AG04449 (cell line): ENCODE measurements at places on chromosomes 6 and 20.

- peak; percentile 45 for DNase-seq
Observed at GRCh38 chr6:105174512-105174911, 5.3 kb downstream of the POPDC3 start.

DNA sequence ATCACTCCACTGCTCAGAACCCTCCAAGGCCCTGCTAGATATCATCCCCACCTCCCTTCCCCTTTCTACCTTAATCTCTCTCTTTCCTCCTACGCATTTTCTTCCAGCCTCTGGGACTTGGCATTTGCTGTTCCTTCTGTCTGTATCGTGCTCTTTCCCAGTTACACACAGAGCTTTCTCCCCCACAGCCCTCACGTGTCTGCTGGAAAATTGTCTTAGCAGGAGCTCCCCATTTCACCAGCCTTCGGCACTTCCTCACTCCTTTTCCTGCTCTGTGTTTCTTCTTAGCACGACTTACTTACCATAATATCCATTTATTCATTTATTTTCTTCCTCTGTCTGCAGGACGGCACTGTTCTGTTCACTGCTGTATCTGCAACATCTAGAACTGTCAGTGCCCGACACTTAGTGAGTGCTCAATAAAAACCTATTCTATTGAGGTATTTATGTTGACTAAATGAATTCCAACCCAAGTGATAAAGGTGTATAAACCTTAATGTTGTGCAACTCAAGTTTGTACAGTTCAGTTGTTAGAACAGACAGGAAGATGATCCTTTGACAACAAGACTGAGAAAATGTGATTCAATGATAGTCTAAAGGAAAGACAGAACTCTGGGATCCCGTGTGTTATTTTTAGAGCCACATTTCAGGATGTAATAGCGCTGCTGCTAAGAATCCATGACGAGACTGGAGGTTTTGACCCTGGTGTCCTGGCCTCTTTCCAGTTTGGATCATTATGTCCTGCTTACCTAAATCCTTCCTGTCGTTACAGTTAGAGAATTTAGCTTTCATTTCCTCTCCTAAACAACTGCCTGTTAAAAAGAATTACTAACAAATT, 170.1 kb upstream of the LAMP5 start:
- DNase-seq = no peak

DNA sequence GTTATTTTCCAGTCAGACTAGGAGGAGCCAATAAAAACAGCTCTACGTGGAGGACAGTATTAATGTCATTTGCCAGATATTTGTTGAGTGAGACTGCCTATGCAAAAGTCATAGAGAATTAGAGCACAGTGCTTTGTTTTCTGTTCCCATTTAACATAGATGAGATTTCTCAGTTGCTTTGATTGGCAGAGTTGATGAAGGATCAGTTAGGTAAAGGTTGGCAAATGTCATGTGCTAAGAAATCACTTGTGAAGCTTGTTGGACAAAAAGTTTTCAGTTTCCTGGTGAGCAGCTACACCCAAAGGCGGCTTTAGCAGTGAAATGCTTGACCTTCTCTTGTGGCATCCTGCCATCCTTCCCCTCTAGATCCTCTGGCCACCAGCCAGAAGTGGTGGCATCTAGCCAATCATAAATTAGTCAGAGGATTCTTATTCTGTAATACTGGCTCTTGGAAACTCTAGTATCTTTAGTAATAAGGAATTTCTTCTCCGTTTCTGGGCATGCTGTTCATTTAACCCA, 37.0 kb downstream of the BCKDHB start:
- peak; percentile 54 for DNase-seq

DNA sequence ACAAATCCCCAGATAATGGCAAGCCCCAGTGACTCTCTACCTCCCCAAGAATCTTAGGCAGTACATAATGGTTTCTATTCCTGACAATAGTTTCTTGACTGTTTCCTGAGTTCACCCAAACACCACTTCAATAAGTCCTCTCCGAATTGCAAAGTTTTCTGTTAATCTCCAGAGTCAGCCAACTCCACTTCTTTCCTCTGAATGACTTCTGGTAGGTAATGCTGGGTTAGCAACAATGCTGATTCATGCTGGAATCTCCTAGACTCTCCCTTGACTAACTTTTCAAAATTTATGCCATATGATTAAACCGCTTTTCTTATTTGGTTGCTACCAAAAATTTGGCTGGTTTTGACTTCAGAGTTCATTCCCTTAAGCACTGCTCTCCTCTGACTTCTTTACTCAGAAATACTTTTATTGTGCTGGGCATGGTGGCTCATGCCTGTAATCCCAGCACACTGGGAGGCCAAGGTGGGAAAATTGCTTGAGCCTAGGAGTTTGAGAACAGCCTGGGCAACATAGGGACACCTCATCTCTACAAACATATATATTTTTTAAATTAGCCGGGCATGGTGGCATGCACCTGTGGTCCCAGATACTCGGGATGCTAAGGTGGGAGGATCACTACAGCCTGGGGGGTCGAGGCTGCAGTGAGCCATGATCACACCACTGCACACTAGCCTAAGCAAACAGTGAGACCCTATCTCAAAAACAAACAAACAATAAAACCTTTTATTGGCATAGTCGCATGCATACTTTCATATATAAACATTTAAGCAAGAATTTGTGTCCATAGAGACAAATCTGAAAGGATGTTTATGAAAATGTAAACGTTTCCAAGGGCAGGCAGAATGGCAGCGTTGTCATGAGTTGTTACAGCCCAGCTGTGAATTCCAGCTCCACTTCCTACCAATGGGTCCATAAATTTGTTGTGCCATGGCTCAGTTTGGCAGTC, 249.3 kb upstream of the PLN start:
- DNase-seq = no peak

DNA sequence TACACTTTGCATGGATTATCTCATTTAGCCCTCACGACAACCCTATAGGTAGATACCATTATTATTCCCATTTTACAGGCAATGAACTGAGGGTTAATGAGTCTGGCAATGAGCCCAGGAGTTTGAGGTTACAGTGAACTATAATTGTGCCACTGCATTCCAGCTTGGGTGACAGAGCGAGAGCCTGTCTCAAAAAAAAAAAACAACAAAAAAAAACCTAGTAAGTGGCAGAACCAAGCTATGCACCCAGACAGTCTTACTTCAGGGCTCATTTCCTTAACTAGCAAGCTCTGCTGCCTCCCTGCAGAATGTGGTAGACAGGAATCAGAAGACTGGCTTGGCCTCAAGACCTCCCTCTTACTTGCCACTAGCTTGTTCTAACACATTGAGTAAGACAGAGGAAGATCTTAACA, 71.9 kb upstream of the RREB1 start:
- no peak for DNase-seq

DNA sequence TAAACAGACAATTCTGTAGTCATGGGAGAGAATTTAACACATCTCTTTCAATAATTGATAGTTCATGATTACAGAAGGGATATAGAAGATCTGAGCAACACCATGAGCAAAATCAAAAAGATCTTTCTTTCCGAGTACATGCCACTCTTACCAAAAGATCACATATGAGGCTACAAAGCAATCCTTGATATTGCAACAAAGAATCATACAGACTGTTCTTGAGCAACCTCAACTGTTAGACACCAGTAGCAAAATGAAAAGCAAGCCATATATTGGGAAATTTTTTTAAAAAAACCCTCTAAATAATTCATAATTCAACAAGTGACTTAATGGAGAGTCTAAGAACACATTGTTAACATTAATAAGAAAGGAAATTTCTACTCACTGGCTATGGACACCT, 3.6 kb upstream of the CD83 start:
- DNase-seq = no peak

DNA sequence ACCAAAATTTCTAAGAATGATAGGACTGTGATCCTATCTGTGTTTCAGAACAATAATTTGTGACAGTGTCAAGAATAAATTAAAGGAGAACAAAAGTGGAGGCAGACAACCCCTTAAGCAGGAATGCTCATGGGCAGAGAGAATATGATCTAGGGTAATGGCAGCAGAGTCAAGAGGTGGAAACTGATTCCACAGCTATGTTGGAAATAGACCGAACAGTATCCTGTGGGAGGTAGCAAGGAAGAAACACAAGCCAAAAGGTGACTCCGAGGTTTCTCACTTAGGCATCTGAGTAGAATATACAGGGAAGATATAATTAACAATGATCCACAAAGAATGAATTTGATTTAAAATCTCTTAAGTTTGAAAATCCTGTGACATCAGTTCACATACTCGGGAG, 100.5 kb downstream of the NRSN1 start:
- DNase-seq = no peak

GRCh38 chr6:30544666-30545272, 11.5 kb downstream of the GNL1 start:
- no peak for DNase-seq

- no peak for DNase-seq
Observed at GRCh38 chr6:41974281-41974825, 32.7 kb upstream of the CCND3 start.

GRCh38 chr6:154167126-154167525, 128.1 kb downstream of the OPRM1 start:
- DNase-seq = no peak

- DNase-seq = no peak
Observed at GRCh38 chr6:169589699-169590257, 112.1 kb downstream of the WDR27 start.

DNA sequence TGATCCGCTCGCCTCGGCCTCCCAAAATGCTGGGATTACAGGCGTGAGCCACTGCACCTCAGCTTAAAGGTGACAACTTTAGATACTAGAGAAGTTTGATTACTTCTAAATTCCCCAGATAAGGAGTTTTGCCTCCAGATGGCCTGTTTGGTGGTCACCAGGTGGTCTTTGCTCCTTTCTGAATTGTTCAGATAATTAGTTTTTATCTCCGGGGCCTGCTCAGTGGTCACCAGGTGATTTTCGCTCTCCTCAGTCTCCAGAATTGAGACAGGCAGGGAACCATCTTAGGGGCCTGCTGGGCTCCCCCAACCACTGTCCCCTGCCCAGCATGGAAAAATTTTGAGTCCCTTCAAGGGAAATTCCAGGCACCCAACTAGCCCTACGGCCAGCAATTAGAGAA, 62.6 kb downstream of the GPR6 start:
- no peak for DNase-seq

- no peak for DNase-seq
Observed at GRCh38 chr6:161882196-161882765, 608.4 kb upstream of the AGPAT4 start.

DNA sequence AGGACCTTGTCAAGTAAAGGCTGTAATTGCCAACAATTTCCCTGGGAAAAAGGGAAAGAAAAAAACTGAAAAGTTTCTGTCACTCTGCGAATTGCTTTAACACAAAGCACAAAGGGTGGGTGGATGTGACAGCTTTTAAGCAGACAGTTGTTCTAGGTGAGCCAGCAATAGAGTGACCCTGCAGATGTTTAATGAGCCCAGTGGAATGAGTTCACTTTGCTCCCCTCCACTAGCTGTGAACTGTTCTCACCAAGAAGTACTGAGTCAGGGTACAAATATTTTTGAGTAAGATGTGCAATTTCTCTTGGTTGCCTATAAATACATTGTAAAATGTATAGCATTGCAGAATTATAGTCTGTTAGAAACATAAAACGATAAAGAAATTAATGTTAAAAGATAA, 26.2 kb upstream of the LRRC1 start:
- no peak for DNase-seq

- no peak for DNase-seq
Observed at GRCh38 chr6:31473780-31474761, 23.9 kb upstream of the MICB start.

GRCh38 chr20:46541229-46541935, 9.1 kb downstream of the OCSTAMP start:
- no peak for DNase-seq

DNA sequence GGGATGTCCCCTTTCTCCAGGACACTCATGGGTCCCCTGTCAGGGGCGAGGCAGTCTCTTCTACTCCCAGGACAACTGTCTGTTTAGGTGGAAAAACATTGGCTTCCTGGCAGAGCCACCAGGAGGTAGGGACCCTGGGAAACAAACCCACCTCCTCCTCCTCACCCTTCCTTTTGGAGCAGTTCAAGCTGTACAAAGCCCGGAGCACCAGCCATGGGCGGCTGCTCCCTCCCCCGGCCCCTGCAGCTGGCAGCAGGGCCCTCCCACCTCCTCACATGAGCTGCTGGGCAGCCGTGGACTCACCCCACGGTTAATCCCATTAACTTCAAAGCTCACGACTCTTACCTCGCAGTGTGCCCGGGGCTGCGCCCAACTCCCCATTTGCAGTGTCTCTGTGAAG, 48.6 kb downstream of the CDH4 start:
- no peak for DNase-seq

- DNase-seq = no peak
Observed at GRCh38 chr6:36227379-36228228, 31.1 kb downstream of the BRPF3 start.

DNA sequence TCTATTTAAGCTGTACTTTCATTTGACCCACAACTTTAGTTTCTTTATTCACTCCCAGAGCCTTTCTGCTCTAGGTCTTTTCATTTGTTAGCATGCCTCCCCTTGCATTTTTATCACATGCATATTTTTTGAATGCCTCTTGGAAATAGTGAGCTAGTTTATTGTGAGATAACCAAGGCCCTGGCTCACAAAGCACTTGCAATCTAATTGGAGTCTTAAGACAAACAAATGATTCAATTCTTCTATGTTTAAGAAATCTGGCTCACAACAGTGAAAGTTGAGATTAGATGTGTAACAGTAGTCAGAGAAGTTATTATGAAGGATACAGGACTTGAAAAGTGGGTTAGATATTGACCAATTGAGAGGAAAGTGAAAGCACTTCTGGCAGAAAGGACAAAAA, 173.4 kb downstream of the MOXD1 start:
- peak; percentile 78 for DNase-seq

- DNase-seq = no peak
Observed at GRCh38 chr6:159193923-159194322, 24.7 kb downstream of the FNDC1 start.

DNA sequence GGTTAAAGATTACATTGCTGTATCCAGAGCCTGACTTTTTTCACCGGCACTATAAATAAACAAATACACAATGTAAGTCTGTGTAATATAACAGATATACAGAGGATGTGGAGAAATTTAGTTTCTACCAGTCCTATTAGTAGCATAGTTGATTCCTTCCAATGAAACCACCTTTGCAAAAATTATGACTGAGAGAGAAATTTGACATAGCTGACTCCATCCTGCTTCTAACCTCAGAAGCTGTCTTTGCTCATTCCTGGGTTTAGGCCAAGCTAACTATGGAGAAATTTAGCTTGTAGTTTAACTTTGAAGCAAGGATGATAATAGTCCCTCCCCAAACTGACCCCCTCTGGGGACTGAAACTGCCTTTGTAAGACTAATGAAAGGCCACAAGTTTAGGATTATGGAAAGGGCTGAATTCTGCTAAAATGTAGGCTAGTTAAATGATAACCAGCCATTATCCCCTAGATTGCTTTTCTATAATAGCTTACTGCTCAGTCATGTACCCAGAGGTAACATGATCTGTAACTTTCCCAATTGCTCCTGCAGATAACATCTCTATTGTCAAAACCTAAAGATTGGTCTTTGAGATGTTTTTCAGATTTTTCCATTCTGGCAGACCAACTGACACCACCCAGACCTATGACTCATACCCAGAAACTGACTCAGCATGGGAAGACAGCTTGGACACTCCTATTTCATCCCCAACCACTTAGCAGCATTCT, 172.8 kb upstream of the ARG1 start:
- DNase-seq = peak; percentile 34

GRCh38 chr6:144696610-144697368, 411.7 kb downstream of the UTRN start:
- DNase-seq = no peak
